HFFc6 (cell line): ENCODE measurements at places on chromosomes 16 and 17.

- no peak for DNase-seq
These were observed 16.4 kb downstream of the FBXL20 start for GRCh38 chr17:39385040-39385439.

DNA sequence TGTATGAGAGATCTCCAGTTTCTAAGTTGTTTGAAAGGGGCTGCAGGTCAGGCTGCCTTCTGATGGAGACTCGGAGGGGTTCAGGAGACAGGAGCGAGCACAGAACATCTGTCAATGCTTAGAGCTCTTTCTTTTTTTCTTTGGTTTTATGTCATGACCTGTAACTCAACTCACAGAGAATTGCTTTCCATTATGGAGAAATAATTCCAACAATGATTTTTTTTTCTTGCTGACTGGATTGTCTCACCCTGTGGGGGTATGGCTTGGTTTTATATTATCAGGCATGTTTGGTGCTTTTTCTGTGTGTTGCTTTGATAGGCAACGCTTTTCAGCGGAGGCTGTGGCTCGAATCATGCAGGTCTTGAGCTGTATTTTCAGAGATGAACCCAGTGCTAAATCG, 10.7 kb upstream of the KCNJ2 start:
- DNase-seq: no peak

DNA sequence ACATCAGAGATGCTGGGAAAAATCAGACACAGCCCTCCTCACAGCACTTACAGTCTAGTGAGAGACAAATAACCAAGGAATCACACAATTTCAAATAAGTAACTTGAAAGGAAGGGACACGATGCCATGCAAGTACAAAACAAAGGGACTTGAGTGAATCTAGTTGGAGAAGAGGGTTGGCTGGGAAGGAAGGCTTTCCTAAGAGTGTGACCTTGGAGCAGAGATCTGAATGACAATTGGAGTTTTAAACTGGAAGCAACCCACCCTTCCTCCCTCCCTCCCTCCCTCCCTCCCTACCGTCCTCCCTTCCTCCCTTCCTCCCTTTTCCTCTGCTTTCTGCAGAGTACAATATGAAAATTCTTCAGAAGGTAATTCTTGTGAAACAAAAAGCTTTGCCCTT, 31.1 kb downstream of the ADAMTS18 start:
- no peak for DNase-seq

- DNase-seq: no peak
These were observed 36.3 kb upstream of the PRSS54 start for GRCh38 chr16:58331024-58331707.

DNA sequence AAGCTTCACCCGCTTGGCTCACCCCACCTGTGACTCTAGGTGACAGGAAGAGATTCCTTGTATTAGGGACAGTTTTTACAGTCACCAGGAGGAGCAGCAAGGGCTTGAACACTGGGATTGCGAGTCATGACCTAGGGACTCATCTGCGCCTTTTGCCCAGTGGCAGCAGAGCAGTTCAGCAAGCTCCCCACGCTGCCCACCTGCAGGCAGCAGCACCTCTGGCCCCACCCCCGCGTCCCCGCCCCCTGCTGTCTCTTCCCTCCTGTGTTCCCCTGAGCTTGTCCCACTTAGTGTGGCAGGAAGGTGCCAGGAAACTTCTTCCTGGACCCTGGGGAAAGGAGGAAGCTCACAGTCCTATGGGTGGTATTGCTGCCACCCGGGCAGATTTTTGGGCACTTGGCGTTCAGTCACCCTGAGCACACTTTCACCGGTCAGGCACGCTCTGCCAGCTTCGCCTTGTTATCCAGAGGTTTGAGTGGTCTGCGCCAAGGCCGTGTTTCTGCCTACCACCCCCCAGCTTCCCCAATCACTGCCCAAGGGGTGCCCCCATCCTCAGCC, 8.7 kb downstream of the MMP15 start:
- no peak for DNase-seq

DNA sequence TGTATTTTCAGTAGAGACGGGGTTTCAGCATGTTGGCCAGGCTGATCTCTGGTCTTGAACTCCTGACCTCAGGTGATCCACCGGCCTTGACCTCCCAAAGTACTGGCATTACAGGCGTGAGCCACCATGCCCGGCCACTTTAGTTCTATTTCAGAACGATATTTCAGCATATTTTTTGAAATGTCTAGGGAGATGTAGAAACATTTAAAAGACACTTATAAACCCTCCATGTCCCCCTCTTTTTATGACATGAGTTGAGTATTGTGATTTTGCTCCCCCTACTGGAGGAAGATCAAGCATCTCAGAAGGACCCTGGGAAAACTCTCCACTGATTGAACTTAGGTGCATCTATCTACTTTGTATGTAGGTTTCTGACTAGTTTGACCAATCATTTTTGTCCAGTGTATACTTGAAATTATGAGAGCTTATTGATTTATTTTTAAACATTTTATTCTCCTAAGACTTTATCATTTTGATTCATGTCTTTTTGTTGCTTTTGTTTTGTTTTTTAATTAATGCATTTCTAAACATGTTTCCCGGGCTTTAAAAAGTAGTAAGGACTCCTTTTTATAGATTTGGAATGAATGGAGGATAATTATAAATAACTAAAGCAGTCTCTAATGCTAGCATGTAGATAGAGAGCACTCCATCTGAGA, 105.1 kb downstream of the CHD9 start:
- peak; percentile 37 for DNase-seq

DNA sequence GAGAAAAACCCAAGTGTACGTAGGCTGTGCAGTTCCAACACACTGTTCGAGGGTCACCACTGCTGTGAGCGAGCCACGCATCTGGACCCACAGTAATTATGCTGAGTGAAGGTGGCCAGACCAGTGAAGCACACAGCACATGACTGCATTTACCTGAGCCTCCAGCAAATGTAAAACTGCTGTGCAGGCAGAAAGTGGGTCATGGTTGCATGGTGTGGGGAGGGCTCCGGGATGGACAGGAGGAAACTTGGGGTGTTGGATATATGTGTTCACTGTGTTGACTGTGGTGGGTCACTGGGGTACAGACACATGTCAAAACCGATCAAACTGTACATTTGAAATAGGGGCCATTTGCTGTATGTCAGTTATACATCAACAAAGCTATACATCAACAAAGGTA, 78.7 kb upstream of the METRNL start:
- DNase-seq: no peak

- no peak for DNase-seq
These were observed 175.8 kb downstream of the NPIPB11 start for GRCh38 chr16:29230671-29231096.

DNA sequence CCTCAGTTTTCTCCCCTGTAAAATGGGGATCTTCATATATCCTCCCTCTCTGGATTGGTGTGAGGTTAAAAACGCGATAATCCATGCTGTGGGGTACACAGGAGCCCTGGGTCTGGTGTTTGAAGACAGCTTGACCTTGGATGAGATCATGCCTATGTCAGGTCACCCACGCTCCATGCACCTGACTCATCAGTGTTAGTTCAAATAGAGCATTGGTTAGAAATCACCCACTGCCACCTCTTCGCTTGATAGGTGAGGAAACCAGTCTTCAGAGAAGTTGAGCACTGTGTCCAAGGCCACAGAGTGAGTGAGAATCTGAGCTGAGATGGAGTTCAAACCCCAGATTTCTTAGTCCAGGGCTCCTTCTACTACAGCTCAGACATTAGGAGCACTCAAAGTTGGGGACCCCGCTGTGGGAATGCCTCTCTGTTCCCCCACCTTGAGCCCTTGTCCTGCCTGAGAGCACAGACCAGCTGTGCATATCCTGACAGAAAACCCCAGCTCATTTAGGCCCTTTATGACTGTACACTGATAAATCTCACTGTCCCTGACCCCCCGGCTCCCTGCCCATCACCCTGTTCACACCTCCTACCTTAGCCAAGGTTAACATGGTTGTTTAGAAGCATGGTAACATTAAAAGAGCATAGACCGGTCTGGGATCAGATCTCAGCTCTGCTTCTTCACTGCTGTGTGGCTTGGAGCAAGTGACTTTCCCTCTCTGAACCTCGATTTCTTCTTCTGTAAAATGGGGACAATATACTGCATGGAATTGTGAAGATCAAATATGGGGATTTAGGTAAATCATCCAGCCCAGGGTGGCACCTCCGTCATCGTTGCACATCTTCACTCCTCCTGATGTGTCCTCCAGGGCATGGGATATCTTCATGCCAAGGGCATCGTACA, 22.4 kb upstream of the LGALS9 start:
- no peak for DNase-seq

- no peak for DNase-seq
These were observed 403.0 kb downstream of the SEC14L1 start for GRCh38 chr17:77543801-77544200.

GRCh38 chr16:74585846-74586443, 21.0 kb downstream of the GLG1 start:
- DNase-seq: no peak

- peak; percentile 86 for DNase-seq
These were observed 58.5 kb downstream of the TMEM235 start for GRCh38 chr17:78289802-78290363.

GRCh38 chr17:31915456-31916100, 14.1 kb upstream of the UTP6 start:
- DNase-seq: no peak

DNA sequence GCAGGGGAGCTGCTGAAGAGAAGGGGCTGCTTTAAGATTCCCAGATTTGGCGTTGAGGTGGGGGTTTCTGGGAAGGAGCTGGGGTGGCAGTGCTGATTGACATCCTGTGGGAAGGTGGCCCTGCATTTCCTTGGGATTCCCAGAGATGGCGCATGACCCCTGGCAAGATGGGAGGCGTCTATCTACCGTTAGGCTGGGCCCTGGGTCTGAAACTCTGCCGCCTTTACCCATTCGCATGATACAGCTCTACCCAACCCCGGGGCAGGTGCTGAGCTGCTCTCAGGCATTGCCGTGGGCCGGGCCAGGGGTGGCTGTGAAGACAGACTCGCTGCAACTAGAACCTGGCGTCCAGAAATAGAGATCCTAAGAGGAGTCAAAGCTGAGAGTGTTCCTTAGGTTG, 9.9 kb upstream of the MVD start:
- DNase-seq: no peak

DNA sequence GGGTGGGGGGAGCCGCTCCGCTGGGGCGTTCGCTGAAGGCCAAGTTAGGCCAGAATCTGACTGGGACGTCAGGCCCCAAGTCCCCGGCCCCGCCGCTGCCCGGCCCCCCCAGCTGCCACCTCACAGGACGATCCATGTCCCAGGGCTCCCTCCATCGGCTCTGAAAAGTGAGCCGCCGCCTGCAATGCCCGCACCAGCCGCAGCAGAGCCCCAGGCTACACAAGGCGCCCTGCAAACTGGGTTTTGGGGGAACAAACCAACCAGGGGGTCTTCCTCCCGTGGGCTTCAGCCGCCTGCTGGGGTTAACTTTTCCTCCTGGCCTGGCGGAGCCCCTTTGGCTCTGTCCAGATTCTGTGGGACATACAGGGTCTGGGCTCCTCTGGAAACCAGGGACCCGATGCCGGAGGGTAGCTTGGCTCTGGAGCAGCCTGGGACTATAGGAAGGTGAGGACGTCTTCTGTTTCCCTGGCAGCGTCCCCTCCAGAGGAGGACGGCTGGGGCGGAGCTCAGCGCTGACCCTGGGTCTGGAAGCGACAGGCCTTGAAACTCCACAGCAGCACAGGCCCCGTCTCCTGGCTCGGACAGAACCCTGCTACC, 835 bp downstream of the NME4 start:
- peak; percentile 87 for DNase-seq

DNA sequence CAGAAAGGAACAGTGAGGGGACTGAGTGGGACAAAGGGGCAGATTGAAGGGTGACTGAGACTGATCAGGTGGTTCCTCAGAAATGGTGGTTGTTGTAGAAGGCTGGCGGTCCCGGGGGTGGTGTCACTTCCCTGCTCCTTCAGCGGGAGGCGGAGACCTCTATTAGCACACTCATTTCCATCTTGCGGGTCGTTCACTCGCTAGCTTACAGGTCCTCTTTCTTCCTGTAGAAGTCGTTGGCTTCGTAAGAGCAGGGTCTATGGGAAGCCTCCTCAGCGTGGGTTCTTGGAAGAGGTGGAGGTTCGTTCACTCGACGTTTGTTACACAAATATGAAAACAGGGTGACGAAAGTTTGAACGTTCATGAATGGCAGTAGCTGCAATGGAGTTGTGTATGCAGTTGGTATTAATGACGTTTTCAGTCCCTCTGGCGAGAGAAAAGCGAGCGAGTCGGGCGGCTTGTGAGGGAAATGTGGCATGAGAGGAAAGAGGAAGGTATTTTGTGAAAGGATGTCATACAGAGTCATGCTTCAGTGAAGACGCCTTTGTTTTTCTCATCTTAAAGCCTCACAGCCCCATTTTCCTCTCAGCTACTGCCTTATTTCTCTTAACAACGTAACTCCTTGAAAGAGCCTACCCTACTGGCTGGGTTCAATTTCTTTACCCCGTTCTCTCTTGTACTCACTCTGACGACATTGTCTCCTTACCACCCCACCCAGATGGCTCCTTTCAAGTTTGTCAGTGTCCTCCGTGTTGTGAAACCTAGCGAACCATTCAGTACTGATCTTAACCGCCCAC, 667 bp downstream of the EFCAB13 start:
- DNase-seq: no peak

DNA sequence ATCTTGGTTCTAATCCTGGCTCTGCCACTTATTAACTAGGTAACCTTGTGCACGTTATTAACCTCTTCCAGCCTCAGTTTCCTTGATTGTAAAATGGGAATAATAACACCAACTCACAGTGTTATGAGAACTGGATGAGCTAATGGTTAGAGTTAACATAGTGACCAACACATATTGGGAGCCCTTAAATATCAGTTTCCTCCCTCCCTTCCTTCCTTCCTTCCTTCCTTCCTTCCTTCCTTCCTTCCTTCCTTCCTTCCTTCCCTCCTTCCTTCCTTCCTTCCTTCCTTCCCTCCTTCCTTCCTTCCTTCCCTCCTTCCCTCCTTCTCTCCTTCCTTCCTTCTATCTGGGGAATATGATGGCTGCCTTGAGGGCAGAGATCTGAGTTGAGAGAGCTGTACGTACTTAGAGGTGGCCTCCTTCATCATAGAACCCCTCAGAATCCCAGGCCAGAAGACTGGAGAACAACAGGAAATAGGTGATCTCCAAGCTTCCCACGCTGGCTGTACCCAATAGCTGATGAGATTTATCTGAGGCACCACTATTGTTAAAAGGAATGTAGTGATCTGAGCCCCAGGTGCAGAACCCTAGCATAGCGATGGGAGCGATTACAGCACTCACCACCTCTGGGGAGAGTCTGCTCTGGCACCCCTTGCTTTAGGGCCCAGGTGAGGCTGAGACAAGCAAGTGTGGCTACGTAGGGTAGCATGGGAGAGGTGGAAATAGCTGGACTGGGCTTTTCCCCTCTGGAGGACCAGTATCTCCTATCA, 26.2 kb downstream of the CCR7 start:
- DNase-seq: no peak

DNA sequence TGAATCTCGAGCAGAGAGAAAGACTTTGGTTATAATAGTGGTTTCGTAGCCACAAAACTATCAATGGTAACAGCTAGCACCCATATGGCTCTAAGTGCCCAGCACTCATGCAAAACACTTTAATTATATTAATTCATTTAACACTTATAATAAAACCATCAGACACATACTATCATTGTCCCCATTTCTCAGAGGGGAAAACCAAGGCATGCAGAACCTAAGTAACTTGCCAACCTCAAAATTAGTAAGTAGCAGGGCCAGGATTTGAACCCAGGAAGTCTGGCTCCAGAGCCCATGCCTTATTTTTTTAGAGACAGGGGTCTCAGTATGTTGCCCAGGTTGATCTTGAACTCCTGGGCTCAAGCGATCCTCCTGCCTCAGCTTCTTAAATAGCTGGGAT, 145.6 kb upstream of the HS3ST2 start:
- no peak for DNase-seq

- DNase-seq: no peak
These were observed 12.4 kb downstream of the UBALD1 start for GRCh38 chr16:4602331-4602730.

- no peak for DNase-seq
These were observed 10.1 kb upstream of the OSGIN1 start for GRCh38 chr16:83942815-83943515.
